ENCODE measurements at places on chromosomes 6 and 20.

DNA sequence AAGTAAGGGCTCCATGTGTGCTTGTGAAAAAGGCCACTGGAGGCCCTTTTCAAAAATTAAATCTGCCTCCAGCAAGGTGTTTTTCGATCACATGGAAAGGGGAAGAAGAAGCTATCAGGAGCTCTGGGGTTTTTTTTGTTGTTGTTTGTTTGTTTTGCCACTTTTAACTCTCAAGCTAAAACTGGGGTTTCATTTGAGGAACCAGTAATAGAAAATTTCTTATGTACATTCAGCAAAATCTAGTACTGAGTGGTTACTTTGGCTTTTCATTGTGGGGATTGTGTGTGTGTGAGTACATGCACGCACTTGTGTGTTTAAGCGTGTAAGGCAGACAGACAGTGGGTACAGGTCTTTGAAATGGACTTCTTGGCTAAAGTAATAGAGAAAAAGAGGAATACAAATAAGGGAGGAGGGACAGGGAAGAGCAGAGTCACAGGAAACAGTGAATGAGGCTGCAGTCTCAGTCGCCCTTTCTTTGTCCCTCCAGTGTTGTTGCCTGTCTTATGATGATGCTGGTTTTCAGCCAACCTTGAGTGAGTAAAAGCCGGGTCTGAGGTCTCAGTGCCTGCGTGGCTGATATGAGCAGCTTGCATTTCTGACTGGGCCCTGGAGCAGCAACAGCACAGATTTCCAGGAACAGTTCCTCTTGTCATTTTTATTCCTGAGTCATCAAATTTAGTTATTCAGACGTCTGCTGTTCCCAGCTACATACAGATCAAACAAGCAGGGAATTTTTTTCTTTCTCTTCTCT, 26.2 kb downstream of the SLC16A10 start:
- peak; percentile 26 for DNase-seq

GRCh38 chr20:10644458-10645204, 29.2 kb downstream of the JAG1 start:
- DNase-seq = no peak

GRCh38 chr20:17614176-17614811, 44.4 kb downstream of the DSTN start:
- DNase-seq = peak; percentile 54

- DNase-seq = no peak
These were observed 2.8 kb downstream of the RPRD1B start for GRCh38 chr20:38036366-38036765.
